ENCODE measurements at places on chromosomes 5 and 9. TPM values are rescaled to one million over a fixed set of nuclear protein-coding genes. Genes with fewer than 3 reads are reported as not detected.

DNA sequence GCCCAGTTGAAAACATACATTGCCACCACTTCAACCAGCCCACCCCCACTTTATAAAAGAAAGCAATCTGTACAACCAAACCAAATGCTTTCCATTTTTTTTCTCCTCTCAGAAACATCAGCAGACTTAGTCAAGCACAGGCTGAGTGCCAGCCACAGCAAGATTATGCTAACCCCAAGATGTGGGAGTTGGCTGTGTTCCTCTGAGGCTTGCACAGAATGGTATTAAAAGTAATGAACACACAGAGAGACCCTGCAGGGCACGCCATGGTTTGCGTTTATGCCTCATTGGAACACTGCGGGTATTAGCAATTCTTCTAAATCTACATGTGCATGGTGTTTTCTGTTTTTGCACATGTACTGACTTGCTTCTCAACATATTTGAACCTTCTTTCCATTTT lies 419.9 kb upstream of the GRAMD2B start:
- no peaks in the 10 kb centered on the region for H3K27me3 ChIP-seq
- H3K36me3 ChIP-seq = no peaks in the 10 kb centered on the region
- DNase-seq = no peak

The ZNF189 gene
- total RNA-seq = 25.2 TPM

- no peaks in the 10 kb centered on the region for H3K4me1 ChIP-seq
- H3K27ac ChIP-seq = no peak overlapping the region
- no peak for DNase-seq
- H3K36me3 ChIP-seq = no peaks in the 10 kb centered on the region
- H3K4me3 ChIP-seq = no peak overlapping the region
- H3K27me3 ChIP-seq = no peaks in the 10 kb centered on the region
Observed at GRCh38 chr9:92599938-92600461, 64.2 kb upstream of the ECM2 start.

- peak overlapping the region; percentile 79 for H3K4me3 ChIP-seq
- DNase-seq = peak; percentile 14
- peak overlapping the region; percentile 89 for H3K27ac ChIP-seq
- no peaks in the 10 kb centered on the region for H3K36me3 ChIP-seq
- peaks cover 18% of the 10 kb centered on the region for H3K4me1 ChIP-seq
- H3K27me3 ChIP-seq = no peaks in the 10 kb centered on the region
Observed at GRCh38 chr9:26955222-26955903, 849 bp upstream of the IFT74 start.

The FYB1 gene
- total RNA-seq = 3.0 TPM

GRCh38 chr5:60699288-60699608 lies 718 bp downstream of the DEPDC1B start:
- DNase-seq = no peak
- no peaks in the 10 kb centered on the region for H3K27me3 ChIP-seq
- no peak overlapping the region for H3K27ac ChIP-seq

DNA sequence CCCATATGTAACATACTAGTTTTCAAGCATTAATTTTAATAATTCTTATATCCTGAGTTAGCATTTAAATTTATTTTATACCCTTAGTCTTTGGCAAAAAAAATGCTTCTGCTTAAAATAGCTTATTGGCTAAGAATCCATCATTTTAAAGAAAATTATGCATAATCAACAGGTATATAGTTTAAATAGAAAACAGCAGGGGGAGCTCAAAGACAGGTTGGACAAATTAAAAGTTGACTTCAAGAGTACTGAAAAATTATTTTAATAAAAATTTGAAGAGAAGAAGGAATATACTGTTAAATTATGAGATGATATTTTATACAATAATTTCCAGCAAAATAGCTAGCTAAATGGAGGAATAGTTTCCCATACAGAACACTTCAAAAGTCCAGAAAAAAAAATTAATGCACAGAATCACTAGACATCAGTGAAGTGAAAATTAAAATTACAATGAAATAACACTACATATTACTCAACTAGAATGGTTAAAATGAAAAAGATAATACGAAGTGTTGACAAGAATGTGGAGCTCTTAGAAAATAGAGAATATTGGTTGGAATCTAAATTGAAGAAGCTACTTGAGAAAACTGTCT lies 387.1 kb downstream of the PDE4D start:
- DNase-seq = no peak
- H3K27ac ChIP-seq = no peak overlapping the region
- H3K4me3 ChIP-seq = no peak overlapping the region
- no peaks in the 10 kb centered on the region for H3K4me1 ChIP-seq
- no peaks in the 10 kb centered on the region for H3K36me3 ChIP-seq
- no peaks in the 10 kb centered on the region for H3K27me3 ChIP-seq

DNA sequence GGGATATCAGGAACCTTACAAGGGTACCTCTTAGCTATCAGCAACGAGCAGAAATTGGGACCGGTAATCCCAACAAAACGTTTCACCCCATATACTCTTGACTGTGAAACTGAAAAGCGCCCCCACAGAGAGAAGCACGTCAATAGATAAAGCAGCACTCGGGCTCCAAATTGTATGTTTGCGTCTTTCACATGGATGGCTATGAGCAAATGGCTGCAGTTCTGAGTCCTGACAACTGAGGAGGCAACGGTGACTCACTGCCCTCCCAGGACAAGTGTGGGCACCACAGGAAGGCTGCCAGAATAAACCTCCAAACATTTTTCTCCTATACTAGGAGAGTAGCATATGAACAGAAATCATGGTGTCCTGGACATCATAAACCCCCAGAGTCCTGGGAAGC lies 36.6 kb downstream of the SEMA4D start:
- H3K36me3 ChIP-seq = no peaks in the 10 kb centered on the region
- H3K27me3 ChIP-seq = no peaks in the 10 kb centered on the region
- no peak overlapping the region for H3K4me3 ChIP-seq
- DNase-seq = peak; percentile 26

- H3K36me3 ChIP-seq = no peaks in the 10 kb centered on the region
- peak overlapping the region; percentile 76 for H3K27ac ChIP-seq
- no peaks in the 10 kb centered on the region for H3K27me3 ChIP-seq
- DNase-seq = peak; percentile 33
Observed at GRCh38 chr9:708551-709432, 132.7 kb upstream of the DMRT1 start.

DNA sequence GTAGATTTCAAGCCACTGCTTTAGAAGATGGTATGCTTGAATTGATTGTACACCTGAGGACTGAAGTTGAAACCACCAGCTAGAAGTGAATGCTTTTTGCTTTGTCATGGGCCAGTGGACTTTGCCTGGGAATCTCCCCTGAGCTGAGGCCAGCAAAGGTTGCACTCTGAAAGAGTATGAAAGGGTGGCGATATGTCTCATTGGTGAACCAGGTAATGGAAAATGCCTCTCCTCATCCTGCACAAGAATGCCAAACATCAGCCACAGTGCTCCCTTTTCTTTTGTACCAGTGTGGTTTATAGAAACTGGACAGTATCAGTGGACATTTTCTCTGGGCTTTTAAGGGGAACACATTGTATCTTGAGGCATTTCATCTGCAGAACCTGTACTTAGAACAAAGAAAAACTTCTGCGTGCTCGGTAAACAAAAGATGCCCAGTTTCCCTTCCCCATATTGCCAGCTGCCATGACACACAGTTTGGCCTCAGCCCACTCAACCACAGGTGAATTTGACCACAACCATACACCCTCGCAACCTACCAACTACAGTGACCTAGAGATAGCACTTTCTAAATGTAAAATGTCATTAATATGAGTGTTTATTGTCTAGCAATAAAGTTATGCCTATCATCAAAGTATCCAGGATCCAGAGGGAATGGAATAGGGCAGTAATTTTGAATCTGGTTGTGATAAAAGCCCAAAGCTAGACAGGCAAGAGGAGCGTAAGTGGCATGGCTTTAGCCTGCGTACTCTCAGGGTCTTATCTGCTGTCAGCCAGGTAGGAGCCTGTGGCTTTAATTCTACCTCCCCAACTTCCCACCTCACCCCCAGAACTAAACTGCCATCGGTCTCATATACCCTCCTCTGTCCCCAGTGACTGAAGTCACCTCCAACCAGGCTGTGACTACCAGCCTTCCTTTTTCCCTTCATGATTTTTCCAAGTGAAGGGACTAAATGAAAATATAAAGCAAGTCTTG lies 79.5 kb upstream of the LHFPL2 start:
- DNase-seq = no peak
- no peaks in the 10 kb centered on the region for H3K36me3 ChIP-seq
- H3K4me1 ChIP-seq = no peaks in the 10 kb centered on the region
- no peaks in the 10 kb centered on the region for H3K27me3 ChIP-seq

The BAAT gene
- total RNA-seq = 2.6 TPM

The SLC25A2 gene
- total RNA-seq = not detected

DNA sequence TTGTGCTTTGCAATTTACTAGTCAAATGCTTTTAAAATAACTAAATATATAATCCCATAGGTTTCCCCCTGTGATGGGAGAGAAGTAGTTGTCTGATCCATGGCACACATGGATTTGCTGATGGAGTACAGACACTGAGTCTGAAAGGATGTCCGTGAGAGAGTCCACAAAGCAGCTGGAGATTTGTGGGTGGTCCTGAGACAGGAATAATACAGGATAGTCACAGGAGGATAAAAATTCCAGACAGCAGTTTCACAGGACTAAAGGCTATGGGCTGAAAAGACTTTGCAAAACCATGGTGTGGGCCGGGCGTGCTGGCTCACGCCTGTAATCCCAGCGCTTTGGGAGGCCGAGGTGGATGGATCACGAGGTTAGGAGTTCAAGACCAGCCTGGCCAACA lies 58.7 kb upstream of the ZFR start:
- no peak overlapping the region for H3K4me3 ChIP-seq
- no peaks in the 10 kb centered on the region for H3K27me3 ChIP-seq
- DNase-seq = no peak
- H3K4me1 ChIP-seq = no peaks in the 10 kb centered on the region
- no peak overlapping the region for H3K27ac ChIP-seq

The COX7C gene
- 111 TPM for total RNA-seq

DNA sequence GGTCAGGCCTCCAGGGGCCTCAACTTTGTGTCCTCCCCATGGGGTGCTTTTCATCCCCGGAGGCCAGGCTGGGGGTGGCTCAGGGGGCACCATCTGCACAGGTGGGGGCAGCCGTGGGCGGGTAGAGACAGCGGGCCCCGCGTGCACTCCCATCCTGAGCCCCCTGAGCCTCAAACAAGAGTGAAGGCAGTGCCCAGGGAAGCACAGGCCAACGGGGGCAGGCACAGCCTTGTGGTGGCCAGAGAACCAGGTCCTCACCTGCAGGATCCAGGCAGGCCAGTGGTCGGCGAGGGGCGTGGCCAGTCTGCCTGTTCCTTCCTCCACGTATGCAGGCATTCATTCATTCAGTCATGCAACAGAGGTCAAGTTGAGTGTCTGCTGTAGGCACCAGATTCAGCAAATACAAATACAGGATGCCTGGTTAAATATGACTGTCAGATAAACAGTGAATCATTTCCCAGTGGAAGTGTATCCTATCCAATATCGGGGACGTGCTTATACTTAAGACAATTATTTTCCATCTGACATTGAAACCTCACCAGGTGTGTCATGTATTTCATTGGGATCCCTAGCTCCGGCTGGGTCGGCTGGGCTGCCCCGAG lies 22.3 kb downstream of the KCNT1 start:
- H3K4me3 ChIP-seq = no peak overlapping the region
- no peak overlapping the region for H3K27ac ChIP-seq
- no peaks in the 10 kb centered on the region for H3K36me3 ChIP-seq
- H3K4me1 ChIP-seq = no peaks in the 10 kb centered on the region
- no peak for DNase-seq

The IGFBPL1 gene
- 2.3 TPM for total RNA-seq

DNA sequence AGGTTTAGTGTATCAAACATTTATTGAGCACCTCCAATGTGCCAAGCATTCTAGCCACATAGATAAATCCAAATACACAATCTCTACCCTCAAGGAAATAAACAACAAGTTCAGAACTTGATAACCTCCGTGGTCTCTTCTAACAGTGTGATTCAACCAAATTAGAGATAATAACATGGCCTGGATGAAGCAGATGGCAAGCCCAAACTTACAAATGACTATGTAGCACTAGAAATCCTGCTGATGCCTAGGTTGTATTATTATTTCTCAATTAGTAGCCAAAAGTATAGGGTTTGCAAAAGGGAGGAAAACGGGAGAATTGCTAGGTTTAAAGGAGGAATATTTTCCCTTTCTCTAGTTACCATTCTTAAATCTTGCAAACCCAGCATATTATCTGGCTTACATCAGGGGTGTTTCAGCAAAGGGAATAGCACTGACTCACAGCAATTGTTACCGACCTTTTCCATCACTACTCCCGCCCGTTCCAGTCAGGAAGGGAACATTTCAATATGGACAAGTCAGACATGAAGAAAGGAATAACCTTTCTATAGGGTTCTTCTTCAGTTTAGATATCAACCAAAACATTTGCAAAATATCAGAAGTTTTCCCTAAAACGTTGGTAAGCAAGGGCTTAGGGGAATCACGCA lies 2.3 kb downstream of the DPYSL3 start:
- H3K4me1 ChIP-seq = peaks cover 19% of the 10 kb centered on the region
- H3K4me3 ChIP-seq = no peak overlapping the region

GRCh38 chr5:980966-981365 lies 27.6 kb upstream of the NKD2 start:
- no peaks in the 10 kb centered on the region for H3K27me3 ChIP-seq
- H3K4me1 ChIP-seq = peaks cover 9% of the 10 kb centered on the region
- no peak overlapping the region for H3K4me3 ChIP-seq
- peak overlapping the region; percentile 65 for H3K27ac ChIP-seq

GRCh38 chr5:58457050-58457449 lies 2.8 kb downstream of the PLK2 start:
- peaks cover 48% of the 10 kb centered on the region for H3K4me1 ChIP-seq
- peaks cover 6% of the 10 kb centered on the region for H3K36me3 ChIP-seq
- no peak for DNase-seq
- H3K27me3 ChIP-seq = no peaks in the 10 kb centered on the region
- H3K4me3 ChIP-seq = no peak overlapping the region

- H3K4me3 ChIP-seq = no peak overlapping the region
Observed at GRCh38 chr5:73716284-73716808, 90.3 kb downstream of the ARHGEF28 start.

GRCh38 chr9:7089406-7090193 lies 331.8 kb downstream of the KDM4C start:
- no peak overlapping the region for H3K27ac ChIP-seq
- H3K4me3 ChIP-seq = no peak overlapping the region
- no peak for DNase-seq
- peaks cover 5% of the 10 kb centered on the region for H3K36me3 ChIP-seq
- no peaks in the 10 kb centered on the region for H3K27me3 ChIP-seq
- H3K4me1 ChIP-seq = no peaks in the 10 kb centered on the region

GRCh38 chr9:112310826-112311225 lies 22.6 kb downstream of the PTBP3 start:
- H3K4me1 ChIP-seq = peaks cover 6% of the 10 kb centered on the region
- H3K27me3 ChIP-seq = no peaks in the 10 kb centered on the region
- no peak overlapping the region for H3K4me3 ChIP-seq
- no peak overlapping the region for H3K27ac ChIP-seq
- H3K36me3 ChIP-seq = no peaks in the 10 kb centered on the region

DNA sequence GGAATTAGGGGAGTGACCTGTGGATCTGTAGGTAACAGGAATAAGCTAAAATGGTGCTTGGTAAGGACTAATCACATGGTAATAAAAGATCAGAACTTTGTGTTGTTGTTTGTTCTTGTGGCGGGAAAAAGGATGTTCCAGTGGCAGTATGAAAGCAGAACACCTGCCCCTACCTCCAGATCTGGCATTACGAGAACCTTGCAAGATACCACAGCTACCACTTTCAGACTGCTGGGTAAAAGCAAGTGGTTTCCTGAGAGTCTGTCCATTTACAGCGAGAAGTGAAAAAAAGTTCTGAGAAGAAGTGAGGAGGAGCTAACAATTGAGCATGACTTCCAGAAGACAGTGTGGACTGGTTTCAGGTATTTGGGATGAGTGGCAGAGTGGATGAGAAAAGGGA lies 252.5 kb downstream of the TLE4 start:
- no peaks in the 10 kb centered on the region for H3K27me3 ChIP-seq
- no peaks in the 10 kb centered on the region for H3K36me3 ChIP-seq
- no peak for DNase-seq
- no peak overlapping the region for H3K4me3 ChIP-seq

The PCDHA4 gene
- total RNA-seq = 3.1 TPM

The RORB gene
- 1.3 TPM for total RNA-seq
